ENCODE measurements at places on chromosomes 16 and 17.
A peak's percentile ranks its signal among the peaks of the same experiment; 100 is the strongest.

DNA sequence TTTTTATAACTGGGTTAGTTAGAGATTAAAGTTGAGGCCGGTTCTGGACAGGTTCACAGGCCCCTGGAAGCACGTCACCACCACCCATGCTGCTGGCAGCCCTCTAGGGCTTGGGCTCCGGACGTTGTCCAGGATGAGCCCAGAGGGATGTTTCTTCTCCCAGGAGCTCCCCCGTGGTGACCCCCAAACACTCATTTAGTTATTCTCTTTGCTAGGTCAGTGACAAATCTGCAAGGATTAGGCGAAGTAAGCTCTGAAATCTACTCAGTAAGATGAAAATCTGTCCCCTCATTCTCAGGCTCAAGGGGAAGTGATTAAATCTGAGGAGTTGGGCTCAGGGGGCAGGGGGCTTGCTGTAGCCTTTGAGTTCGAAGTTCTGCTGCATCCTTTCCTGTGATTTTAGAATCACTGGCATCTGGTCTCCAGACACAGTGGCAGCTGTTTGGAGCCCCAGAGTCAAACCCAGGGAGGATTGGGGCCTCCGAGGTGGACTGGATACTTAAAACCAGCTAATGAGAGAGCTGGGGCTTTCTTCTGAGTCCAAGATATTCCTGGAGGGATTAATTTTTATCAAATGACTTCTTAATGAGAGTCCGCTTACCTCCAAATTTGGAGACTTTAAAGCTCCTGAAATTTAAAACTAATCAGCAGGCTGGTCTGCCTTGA lies 49.2 kb upstream of the HS3ST2 start:
- no peak for DNase-seq

DNA sequence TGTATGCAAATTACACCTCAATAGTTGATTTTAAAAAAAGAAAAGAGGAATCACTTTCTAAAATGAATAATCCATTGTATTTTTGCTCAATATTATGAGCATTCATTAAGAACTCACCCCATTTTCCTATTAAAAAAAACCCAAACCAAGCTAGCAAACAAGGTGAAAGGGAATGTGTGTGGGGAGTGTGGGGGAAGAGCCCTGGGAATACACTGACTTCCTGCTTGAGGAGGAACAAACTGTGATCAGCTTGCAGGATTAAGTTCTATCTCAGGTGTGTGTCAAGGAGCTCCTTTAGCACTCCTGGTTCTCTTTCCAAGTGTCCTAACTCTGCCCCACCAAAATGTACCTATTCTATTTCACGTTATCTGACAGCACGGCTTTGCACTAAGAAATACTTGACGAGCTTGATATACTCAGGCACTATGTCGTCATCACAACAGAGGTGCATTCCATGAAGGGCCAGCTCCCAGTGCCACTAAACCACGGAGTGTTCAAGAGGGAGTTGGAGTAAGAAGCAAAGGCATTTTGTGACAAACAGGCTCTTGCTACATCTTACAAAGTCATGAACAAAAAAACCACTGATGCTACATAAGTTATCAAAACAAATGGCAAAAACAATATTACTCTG lies 73.2 kb downstream of the MYH10 start:
- no peak for DNase-seq

DNA sequence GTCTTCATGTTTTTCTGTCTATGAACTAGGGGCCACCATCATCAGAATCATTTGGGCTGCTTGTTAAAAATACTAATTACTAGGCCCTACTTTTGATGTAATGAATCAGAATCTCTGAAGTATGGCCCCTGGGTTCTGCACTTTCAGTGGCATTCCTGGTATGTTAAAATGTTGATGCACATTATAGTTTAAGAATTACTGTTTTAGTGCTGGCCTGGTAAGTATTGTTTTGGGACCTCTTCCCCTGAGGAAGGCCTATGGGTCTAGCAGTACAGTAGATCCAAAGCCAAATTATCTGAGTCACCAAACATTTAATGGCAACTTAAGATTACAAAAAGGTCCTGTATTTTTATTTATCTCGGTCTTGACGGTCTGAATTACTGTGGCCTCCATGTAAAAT lies 58.8 kb downstream of the AP2B1 start:
- DNase-seq: no peak

DNA sequence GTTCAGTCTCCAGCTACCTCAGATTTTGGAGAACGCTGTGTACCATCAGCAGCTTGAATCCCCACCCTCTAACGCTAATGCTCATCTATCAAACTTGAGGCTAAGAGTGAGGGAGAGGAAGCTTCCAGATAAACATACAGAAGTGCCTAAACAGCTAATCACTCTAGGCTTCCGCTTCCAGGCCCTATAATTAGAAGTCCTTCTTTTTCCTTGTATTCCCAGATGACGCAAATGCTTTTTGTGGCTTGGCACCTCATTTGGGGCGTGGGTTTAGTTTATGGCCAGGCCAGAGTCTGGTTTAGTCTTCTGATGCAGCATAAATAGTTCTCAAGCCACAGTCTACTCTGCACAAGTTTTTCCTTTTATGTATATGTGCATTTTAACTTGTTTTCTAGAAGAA lies 263.4 kb downstream of the BCAS3 start:
- no peak for DNase-seq

GRCh38 chr16:11800382-11800718 lies 3.3 kb upstream of the ZC3H7A start:
- DNase-seq: peak; percentile 50

DNA sequence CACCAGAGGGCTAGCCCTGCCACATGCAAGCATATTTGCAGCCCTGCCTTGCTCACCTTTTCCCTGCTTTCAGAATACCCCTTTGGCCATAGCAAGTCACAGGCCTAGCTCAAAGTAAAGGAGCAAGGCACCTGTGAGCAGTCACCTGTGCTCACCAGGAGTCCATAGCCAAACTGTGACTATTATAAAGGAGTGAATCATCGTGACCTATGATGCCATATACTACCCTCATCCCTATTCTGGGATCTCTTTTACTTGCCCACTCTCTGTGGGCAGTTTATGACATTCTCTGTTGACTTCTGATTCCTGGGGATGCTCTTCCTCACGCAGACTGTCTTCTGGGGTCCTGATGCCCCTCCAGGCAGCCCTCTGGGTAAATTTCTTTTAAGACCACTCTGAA lies 200.5 kb upstream of the NLRP1 start:
- no peak for DNase-seq

- DNase-seq: no peak
These were observed 28.3 kb downstream of the NPLOC4 start for GRCh38 chr17:81608605-81609004.

DNA sequence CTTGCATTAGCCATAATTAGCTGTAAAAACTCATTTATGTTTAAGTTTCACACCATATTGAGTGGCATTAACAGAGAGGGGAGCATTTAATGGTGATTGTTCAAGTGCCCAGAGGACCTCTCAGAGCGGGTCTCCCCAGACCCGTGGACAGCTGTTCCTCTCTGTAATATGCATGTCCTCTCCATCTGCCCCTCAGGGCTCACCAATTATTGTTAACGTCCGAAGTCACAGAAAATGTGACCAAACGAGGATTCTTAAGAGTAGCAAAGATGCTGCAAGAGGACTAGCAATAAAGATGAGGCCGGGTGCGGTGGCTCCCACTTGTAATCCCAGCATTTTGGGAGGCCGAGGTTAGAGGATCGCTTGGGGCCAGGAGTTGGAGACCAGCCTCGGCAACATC lies 130.2 kb downstream of the CPPED1 start:
- DNase-seq: no peak

DNA sequence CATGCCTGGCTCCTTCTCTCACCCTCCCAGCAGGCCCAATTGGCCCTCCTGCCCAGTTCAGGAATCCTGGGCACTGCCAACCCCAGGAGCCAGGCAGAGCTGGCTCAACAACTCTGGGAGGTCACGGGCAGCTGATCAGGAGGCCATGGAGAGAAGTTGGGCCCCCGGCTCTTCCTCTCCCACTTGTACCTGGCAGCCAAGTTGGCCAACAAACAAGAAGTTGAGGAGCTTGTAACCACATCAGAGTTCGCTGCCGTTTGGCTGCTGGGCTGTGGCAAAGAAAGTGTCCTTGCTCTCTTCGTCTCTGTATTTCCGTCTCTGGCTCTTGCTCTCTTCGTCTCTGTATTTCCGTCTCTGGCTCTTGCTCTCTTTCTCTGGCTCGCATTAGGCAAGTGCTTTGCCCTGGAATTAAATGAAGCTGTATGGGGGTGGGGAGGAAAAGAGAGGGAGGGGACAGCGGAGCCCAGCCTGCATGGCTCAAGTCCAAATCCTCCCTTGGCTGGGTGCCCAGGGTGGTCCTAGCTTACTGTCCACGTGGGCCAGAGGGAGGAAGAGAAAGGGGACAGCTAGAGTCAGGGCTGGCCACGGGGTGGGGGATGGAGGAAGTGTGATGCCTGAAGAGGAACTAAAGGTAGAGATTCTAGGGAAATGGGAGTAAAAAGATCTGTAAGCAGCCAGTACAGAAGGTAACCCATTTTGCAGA lies 7.8 kb upstream of the TMEM132E start:
- DNase-seq: no peak

DNA sequence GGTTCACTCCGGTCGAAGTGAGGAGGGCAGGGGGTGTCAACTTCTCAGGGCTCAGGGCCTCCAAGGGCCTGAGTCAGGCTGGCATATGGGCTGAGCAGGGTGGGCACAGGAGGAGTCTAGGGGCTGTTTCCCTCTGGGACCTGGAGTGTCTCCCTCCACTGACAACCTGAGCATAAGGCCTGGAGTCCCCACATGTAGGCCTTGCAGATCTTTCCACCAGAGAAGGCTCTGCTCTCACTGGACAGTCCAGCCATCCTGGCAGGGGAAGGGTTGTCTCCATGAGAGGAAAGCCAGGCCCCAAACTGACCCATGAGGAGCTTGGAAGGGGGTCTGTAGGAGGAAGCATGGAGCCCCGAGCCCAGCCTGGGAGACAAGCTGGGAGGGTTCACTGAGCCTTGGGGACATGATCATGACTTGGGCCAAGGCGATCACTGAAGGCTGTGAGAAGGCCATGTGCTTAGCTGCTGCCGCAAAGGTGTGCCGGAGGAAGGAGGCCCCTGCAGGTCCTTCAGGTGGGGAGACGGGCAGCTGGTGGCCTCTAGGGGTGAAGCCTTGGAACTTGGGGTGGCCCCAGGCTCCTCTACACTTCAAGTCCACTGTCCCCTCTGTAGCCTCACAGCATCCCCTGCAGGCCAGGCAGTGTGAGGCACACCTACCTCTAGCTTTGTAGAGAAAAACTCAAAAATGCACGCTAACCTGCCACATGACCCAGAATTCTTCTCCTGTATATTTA lies 9.9 kb downstream of the CMTM2 start:
- peak; percentile 84 for DNase-seq

DNA sequence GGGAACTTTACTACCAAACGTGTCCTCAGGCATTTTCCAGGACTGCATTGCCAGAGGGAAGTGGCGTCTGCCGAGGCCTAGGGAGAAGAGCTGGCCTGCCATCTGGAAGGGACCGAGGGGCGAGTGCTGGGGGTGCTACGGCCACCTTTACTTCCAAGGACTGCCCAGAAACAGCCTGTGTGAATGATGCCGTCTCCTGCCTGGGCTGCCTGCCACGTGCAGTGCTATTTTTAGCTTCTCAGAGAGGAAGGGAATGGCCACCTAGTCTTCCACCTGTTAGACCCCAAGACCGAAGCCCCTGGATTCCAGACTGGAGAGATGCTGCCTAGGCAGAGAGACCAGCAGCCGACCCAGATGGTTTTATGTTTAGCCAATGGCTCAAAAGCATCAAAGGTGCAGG lies 57.2 kb downstream of the VAC14 start:
- no peak for DNase-seq

DNA sequence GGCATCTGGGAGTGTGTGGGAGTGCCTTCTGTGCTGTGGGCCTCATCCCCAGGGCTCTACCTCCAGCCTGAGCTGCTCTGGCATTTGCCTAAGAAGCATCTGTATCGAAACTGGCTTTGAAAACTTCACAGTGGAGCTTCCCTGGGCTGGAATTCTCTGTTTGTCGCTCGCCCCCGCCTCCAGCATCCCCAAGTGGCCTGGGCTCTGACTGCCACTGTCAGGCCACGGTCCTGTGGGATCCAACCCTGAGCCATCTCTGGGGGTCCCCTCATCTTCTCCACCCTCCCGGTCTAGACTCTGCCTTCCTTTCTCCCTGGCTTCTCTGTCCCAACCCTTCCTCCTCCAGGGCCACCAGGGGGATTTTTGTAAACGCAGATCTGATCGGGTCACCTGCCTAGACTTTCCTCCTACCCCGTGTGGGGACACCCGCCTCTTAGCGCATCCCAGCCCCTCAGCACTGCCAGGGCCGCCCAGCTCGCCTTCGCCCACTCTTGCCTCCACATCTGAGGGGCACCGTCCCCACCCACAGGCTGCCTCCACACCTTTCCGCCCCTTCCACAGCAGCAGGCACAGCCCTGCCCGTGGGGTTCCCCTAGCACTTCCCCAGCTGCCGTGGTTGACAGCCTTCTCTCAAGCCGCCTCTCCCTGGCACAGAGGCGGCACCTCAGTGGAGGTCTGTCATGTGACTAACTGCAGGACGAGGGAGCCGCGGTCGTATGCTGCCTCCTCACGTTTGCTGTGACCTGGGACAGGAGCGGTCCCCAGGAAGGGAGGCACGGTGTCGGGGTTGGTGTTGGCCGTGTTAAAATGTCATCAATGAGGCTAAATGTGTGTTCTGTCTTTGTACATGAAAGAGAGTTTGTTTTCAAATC lies 12.0 kb downstream of the TBC1D24 start:
- DNase-seq: peak; percentile 72

DNA sequence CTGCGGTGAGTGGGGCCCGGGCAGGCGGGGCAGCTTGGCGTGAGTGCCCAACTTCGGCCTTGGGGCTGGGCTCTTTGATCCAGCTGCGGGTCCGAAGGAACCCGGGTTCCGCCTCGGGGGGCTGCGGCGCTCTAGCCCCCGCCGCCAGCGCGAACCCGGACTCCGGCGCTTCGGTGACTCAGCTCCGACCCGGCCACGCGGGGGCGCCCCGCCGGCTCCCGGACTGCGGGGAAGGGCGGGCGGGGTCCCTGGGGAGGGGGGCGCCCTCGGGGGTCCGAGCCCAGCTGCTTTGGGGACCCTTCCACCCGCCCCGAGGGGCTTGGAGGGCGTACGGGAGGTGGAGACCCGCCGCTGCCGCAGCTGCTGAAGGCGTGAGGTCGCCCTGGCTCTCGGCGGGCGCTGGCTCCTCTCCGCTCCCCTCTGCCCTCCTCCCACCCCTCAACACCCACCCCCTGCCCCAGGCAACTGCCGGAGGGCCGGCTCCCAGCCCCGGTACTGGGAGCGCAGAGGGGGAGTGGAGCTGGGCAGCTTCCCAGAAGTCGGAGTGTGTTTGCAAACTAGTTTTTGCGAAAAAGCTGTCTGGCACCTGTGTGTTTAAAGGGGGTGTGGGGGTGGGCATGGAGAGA lies 516 bp downstream of the CPNE2 start:
- peak; percentile 39 for DNase-seq

- DNase-seq: peak; percentile 76
These were observed 115.9 kb upstream of the TNRC6C start for GRCh38 chr17:77842528-77843147.

Data from inflammatory macrophage (primary cell).